ENCODE measurements at places on chromosomes 1 and 21.

DNA sequence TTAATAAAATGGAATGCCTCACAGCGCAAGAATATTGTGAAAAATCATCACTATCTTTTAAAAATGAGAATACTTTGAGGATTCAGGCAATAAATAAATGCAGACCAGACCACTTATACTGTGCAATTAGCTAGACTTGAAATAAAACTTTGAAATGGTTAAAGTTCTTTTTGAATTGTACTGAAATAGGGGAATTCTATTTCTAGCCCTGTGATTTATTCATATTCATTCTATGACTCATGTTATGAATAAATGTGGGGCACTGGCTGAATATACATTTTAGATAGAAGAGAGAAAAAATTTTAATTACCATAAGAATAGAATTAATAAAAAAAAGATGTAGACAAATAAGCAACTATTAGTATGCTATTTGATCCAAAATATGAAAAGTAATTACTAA is 16.4 kb upstream of the USP25 start:
- DNase-seq = no peak

GRCh38 chr1:155744711-155745283 is 55.9 kb downstream of the DAP3 start:
- DNase-seq = no peak

DNA sequence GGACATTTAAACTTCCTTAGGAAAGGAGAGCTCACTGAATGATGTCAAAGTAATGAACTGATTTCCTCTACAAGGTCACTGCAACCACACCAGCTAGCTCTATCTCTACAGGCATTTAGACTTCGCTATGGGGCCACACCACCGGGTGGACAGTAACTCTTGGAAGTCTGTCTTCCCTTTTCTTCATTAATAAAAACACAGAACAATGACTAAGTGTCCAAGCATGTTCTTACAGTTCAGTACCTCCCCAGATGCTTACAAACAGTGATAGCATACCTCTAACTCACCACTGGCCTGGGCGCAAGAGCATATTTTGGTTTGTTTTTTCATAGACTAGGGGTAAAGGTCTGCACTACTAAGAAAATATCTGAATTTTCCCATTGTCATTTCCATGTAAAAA is 54.6 kb downstream of the SIM2 start:
- DNase-seq = no peak

GRCh38 chr1:42586016-42586415 is 72.2 kb upstream of the PPIH start:
- no peak for DNase-seq

DNA sequence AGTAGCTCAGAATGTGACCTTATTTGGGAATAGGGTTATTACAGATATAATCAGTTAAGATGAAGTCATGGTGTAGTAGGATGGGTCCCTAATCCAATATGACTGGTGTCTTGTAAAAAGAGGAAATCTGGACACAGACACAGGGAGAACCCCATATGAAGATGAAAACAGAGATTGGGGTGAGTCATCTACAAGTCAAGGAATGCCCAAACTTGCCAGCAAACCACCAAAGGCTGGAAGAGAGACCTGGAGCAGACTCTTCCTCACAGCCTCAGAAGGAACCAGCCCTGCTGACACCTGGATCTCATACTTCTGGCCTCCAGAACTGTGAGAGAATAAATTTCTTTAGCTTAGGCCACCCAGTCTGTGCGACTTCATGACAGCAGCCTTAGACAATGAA is 29.9 kb downstream of the KRTAP19-8 start:
- DNase-seq = no peak

- no peak for DNase-seq
Observed at GRCh38 chr1:117672756-117673155, 66.9 kb downstream of the TENT5C start.

- DNase-seq = no peak
Observed at GRCh38 chr1:225691377-225691776, 38.5 kb upstream of the ENAH start.
